ENCODE measurements at places on chromosomes 1 and 21.

- DNase-seq, result no peak
These were observed 27.9 kb downstream of the DIP2A start for GRCh38 chr21:46486481-46487126.

GRCh38 chr1:17071794-17072193 lies 18.0 kb upstream of the SDHB start:
- DNase-seq, result no peak

- no peak for DNase-seq
These were observed 89.8 kb downstream of the SMYD3 start for GRCh38 chr1:246417152-246417812.

- no peak for DNase-seq
These were observed 13.8 kb upstream of the SLC2A7 start for GRCh38 chr1:9039761-9040658.

- DNase-seq, result no peak
These were observed 1.1 kb upstream of the COQ8A start for GRCh38 chr1:226938903-226939437.

GRCh38 chr21:32403201-32403777 lies 9.2 kb upstream of the EVA1C start:
- DNase-seq, result no peak

GRCh38 chr1:46991083-46991923 lies 32.2 kb upstream of the CYP4X1 start:
- no peak for DNase-seq

- no peak for DNase-seq
These were observed 108.1 kb upstream of the MAGI3 start for GRCh38 chr1:113282008-113282892.

DNA sequence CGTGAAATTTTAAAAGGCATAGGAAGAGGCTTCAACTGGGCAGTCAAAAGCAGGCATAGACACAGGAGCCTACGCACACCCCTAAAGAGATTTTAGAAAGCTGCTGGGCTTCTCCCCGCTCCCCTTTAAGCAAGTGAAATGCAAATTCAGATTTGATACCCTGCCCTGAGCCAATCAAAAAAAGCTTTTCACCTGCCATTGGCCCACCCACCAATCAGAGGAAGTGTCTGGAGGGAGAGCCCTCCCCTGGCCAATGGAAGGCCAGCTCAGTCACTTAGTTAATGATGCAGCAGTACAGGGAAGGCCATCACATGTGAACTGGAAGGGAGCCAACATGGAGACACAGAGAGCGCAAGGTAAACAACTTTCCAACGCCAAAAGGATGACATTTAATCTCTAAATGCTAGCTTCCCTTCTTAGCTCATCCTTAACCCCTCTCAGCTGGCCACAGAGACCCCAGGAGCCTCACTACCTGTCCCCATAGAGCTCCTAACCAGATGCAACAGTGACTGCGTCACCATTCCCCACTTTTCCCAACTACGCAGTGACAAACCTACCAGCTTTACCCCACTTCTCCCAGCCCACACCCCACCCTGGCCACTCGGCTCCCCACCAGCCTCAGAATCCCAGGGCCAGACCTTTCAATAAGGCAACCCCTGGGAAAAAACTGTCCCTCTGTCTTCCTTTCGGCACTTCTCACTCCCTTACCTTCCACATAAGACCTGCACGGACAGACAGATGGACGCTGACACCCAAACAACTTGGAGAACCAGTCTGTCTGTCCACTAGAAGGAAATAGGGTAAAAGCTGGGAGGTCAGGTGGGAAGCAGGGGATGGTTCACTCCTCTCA lies 71.0 kb downstream of the CD46 start:
- DNase-seq, result no peak
